ENCODE measurements at places on chromosomes 11 and 22.
A peak's percentile ranks its signal among the peaks of the same experiment; 100 is the strongest.

- DNase-seq = no peak
- H3K27ac ChIP-seq = no peak overlapping the region
- no peaks in the 10 kb centered on the region for H3K4me1 ChIP-seq
- H3K36me3 ChIP-seq = no peaks in the 10 kb centered on the region
- no peaks in the 10 kb centered on the region for H3K27me3 ChIP-seq
Measured at GRCh38 chr11:118735203-118735602, 55.8 kb upstream of the TREH start.

GRCh38 chr11:107457205-107457557 lies 444 bp downstream of the CWF19L2 start:
- peaks cover 14% of the 10 kb centered on the region for H3K4me1 ChIP-seq
- peak overlapping the region; percentile 95 for H3K4me3 ChIP-seq
- H3K27me3 ChIP-seq = no peaks in the 10 kb centered on the region
- H3K36me3 ChIP-seq = peaks cover 16% of the 10 kb centered on the region
- no peak for DNase-seq
- H3K27ac ChIP-seq = peak overlapping the region; percentile 55

- no peak overlapping the region for H3K27ac ChIP-seq
- no peaks in the 10 kb centered on the region for H3K4me1 ChIP-seq
- H3K36me3 ChIP-seq = peaks cover 1% of the 10 kb centered on the region
- DNase-seq = no peak
- H3K27me3 ChIP-seq = no peaks in the 10 kb centered on the region
Measured at GRCh38 chr11:116913000-116913399, 75.6 kb upstream of the APOA1 start.

DNA sequence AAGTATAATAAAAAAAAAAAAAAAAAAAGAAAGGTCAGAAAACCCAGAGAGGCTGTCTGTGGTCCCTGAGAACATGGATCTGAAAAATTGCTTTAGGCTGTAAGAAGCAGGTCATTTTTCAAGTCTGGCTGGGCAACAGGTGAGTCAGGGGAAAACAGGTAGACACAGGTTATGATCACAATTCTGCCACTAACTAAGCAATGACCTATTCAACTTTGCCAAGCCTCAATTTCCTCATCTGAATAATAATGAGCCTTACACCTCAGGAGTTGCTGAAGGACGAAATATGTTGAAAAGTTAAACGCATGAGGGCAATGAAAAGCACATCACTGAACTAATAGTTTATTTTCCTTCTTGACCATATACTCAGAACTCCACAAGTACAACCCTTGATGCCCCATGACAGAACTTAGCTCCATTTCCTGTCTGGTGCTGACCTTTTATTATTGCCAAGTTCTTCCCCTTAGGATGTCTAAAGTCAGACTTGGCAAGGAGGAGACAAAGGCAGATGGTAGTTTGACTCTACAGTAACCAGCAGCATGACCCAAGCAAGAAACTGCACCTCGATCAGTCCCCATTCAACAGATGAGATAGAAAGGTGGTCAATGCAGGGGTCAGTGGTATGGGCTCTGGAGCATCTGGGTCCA lies 93.6 kb downstream of the SYN3 start:
- H3K27me3 ChIP-seq = no peaks in the 10 kb centered on the region
- no peaks in the 10 kb centered on the region for H3K36me3 ChIP-seq
- H3K4me3 ChIP-seq = no peak overlapping the region
- H3K27ac ChIP-seq = no peak overlapping the region
- peaks cover 12% of the 10 kb centered on the region for H3K4me1 ChIP-seq

DNA sequence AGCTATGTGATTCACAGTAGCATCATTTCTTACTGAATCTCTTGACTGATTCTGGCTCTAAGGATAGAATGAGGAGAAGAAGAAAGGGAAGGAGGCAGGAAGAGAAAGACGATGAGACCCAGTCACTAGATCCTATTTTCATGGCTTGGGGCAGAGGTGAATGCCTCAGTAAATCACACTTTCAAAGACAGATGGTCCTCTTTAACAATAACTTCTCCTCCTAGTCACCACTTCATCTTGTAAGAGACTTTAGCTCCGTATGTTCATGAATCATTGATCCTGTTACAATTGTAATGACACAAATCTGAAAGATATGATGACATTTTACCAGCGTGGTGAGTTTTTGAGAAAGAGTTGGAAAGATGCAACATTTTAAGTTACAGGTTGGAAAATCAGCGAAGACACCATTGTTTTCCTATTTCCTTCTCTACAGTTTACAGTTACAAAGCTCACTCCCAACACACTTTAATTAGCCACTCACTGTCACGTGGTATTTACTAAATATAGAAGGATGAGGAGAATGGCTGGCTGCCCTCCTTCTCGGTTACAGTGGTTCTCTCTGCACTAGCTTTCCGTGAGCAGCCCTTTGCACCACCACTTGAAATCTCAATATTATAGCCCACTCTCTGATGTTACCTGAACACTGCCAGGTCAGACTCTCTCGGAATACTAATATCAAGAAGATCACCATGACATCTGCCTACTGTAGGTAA lies 205.8 kb downstream of the CADM1 start:
- no peak overlapping the region for H3K27ac ChIP-seq
- no peak overlapping the region for H3K4me3 ChIP-seq
- H3K4me1 ChIP-seq = no peaks in the 10 kb centered on the region

DNA sequence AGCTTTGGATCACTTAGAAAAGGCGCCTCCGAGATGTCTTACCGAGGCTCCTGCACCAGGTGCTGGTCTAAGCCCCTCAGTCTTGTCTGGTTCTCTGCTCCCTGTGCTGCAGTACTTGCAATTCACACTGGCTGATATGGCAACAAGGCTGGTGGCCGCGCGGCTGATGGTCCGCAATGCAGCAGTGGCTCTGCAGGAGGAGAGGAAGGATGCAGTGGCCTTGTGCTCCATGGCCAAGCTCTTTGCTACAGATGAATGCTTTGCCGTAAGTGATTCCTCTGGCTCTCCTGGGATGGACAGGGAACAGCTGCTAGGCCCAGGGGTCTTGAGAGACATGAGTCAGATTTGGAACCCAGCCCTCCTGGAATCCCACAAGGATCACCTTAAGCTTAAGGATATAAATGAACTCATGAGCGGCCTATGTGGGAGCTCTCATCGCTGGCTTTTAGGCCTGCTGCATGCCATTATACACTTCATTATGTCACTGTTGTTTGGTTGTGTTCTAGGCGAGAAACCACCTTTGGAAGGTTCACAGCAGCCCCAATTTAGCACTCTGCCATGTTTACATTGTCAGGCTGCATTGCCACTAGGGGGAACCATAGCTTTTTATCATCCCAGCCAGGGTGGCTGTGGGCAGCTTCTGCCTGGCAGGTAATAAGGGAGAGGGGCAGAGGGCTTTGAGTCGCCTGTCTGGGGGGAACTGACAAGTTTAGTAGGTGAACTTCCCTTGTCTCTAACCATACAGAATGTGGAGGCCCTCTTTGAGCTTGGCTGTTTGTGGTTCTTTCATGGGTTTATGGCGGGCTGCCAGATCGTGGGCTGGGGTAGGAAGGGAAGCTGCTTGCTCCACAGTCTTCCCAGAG lies 8.5 kb downstream of the ACAD8 start:
- H3K4me1 ChIP-seq = no peaks in the 10 kb centered on the region
- H3K36me3 ChIP-seq = peaks cover 30% of the 10 kb centered on the region
- no peaks in the 10 kb centered on the region for H3K27me3 ChIP-seq
- H3K4me3 ChIP-seq = no peak overlapping the region

DNA sequence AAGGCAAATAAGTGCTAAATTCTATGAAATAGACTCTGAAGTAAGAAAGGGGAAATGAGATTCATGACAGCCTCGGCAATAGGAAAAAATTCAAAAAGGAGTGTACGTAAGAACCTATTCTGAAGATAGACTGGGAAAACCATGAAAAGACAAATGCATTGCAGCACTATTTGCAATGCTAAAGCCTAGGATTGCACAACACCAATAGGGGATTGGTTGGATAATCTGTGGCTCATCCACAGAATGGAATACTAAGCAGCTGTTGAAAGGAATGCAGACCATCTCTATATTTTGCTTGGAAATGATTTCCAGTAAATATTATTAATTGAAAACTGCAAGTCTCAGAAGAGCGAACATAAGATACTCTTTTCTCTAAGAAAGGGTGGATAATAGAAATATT lies 91.7 kb upstream of the CLMP start:
- H3K27me3 ChIP-seq = peaks cover 11% of the 10 kb centered on the region
- H3K4me3 ChIP-seq = no peak overlapping the region
- no peaks in the 10 kb centered on the region for H3K4me1 ChIP-seq
- no peaks in the 10 kb centered on the region for H3K36me3 ChIP-seq
- no peak overlapping the region for H3K27ac ChIP-seq

GRCh38 chr11:1825039-1825740 lies 9.6 kb upstream of the SYT8 start:
- no peak overlapping the region for H3K4me3 ChIP-seq
- H3K36me3 ChIP-seq = no peaks in the 10 kb centered on the region
- DNase-seq = peak; percentile 76
- H3K4me1 ChIP-seq = no peaks in the 10 kb centered on the region
- no peaks in the 10 kb centered on the region for H3K27me3 ChIP-seq
- no peak overlapping the region for H3K27ac ChIP-seq

- peaks cover 6% of the 10 kb centered on the region for H3K36me3 ChIP-seq
- no peak overlapping the region for H3K4me3 ChIP-seq
- no peak for DNase-seq
- no peaks in the 10 kb centered on the region for H3K27me3 ChIP-seq
- H3K4me1 ChIP-seq = peaks cover 30% of the 10 kb centered on the region
- peak overlapping the region; percentile 72 for H3K27ac ChIP-seq
Measured at GRCh38 chr22:50399751-50400331, 56.7 kb downstream of the PPP6R2 start.

DNA sequence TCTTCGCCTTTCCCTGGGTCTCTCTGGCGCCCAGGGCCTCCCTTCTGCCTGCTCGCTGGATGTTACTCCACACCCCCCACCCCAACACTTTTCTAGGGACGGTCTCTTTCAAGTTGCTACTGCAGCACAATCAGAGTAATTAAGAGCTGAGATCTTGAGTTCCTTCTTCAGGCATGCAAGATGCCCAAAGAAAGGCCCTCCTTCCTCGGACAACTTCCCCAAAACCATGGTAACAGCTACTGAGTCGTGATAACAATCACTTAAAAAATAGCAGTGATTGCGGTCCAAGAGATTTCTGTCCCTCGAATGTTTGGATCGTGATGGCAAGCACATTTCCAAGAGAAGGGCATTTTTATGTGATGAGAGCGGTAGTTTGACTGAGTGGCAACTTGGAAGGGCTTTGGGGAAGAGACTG lies 638 bp upstream of the TENM4 start:
- H3K36me3 ChIP-seq = no peaks in the 10 kb centered on the region
- no peak for DNase-seq
- H3K27ac ChIP-seq = no peak overlapping the region
- H3K4me3 ChIP-seq = peak overlapping the region; percentile 46
- peaks cover 27% of the 10 kb centered on the region for H3K4me1 ChIP-seq

GRCh38 chr11:69670158-69670845 lies 4.9 kb downstream of the LTO1 start:
- H3K4me1 ChIP-seq = peaks cover 26% of the 10 kb centered on the region
- H3K4me3 ChIP-seq = no peak overlapping the region
- peaks cover 12% of the 10 kb centered on the region for H3K36me3 ChIP-seq
- no peak overlapping the region for H3K27ac ChIP-seq
- peak; percentile 77 for DNase-seq
- no peaks in the 10 kb centered on the region for H3K27me3 ChIP-seq

DNA sequence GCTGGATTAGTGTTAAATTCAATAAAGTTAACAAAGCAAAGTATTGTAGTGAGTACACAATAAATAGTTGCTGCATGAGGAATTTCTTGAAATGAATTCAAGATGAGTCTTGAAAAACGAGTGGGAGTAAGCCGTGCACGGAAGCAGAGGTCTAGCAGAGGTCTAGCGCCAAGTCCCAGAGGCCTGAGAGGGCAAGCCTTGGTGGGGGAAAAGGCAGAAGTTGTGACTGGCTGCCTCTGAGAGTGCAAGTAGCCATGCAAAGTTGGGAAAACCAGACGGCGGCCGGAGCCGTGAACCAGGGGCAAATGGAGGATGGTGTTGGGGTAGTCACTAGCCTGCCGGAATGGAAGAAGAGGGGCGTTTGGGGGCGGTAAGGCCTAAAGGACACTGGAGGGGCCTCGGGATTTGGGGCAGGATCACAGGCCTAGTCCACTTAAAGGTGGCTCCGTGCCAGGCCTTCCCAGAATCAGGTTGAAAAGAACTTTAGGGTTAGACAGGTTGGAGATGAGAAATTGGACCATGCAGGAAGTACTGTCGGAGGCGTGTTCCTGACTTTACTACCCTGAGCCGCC lies 379 bp upstream of the SLC3A2 start:
- no peak for DNase-seq
- peak overlapping the region; percentile 28 for H3K4me3 ChIP-seq
- H3K36me3 ChIP-seq = peaks cover 1% of the 10 kb centered on the region
- peak overlapping the region; percentile 96 for H3K27ac ChIP-seq

DNA sequence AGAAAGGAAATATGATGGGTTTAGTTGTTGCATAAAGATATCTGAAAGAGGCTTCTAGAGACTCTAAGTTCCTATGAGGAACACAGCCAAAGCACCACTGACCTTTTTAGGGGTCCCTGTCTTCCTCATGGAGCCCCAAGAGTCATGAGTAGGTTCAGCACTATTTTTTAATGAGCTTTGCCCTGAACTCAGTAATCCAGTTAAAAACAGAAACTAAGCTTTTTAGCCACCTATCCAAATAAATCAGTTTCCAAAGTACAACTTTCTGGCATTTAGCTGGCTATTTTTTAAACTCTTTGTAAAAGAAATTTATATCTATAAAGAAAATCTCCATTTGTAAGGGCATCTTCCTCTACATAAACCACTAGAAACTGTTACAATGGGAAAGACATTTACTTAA lies 241.8 kb upstream of the UBASH3B start:
- no peaks in the 10 kb centered on the region for H3K27me3 ChIP-seq
- H3K27ac ChIP-seq = no peak overlapping the region
- H3K36me3 ChIP-seq = no peaks in the 10 kb centered on the region
- no peak for DNase-seq
- no peaks in the 10 kb centered on the region for H3K4me1 ChIP-seq

DNA sequence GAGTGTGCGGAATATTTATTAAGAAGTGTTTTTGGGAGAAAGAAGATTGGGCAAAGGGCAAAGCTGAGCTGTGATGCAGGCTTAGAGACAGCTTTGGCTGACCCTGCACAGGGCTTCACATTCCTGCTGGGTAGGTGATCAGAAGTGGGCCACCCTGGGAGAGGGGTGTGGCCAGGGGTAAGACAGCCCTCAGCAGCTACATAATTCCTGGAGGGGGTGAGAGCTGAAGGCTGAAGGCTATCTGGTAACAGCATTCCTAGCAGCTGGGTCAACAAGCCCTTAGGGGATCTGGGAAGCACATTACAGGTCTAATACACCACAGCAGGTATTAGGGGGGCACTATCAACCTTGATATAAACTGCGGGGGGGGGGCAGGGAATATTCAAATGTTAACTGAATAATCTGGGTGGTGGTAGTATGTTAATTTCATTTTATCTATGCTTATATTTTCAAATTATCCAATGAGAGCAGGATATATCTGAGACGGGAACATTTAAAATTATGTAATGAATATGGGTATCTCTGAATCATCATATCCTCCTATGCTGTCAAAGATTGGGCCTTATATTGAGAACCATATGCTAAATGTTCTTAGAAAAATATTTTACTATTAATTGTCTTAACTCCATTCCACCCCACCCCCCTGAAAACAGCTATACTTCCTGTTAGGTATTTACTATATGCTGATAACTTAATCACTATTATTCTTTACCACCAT lies 5.9 kb downstream of the OOSP1 start:
- no peak overlapping the region for H3K27ac ChIP-seq
- H3K36me3 ChIP-seq = no peaks in the 10 kb centered on the region
- H3K27me3 ChIP-seq = peaks cover 6% of the 10 kb centered on the region
- no peak overlapping the region for H3K4me3 ChIP-seq
- no peaks in the 10 kb centered on the region for H3K4me1 ChIP-seq

GRCh38 chr11:12727563-12728211 lies 53.5 kb downstream of the TEAD1 start:
- H3K27me3 ChIP-seq = no peaks in the 10 kb centered on the region
- DNase-seq = no peak
- H3K36me3 ChIP-seq = no peaks in the 10 kb centered on the region
- no peaks in the 10 kb centered on the region for H3K4me1 ChIP-seq
- no peak overlapping the region for H3K4me3 ChIP-seq
